ENCODE measurements at places on chromosomes 12 and 14.

- no peak for DNase-seq
Measured at GRCh38 chr14:53147893-53148292, 5.2 kb downstream of the DDHD1 start.

GRCh38 chr14:85512451-85512850, 17.5 kb upstream of the FLRT2 start:
- no peak for DNase-seq

DNA sequence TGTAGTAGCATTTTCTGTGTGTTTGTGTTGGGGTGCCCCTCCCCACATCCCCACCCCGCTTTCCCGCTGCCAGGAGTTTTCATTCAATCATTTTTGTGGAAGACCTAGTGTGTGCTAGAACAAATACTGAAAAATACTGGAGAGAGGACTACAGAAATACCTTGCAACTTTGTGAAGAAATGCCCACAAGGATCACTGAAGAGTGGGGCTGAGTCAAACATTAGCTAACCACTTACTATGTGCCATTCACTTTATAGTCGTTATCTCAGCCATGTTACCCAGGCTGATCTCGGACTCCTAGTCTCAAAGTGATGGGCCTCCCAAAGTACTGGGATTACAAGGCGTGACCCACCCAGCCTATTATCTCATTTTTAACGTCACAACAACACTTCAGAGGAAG, 559 bp upstream of the LMBR1L start:
- no peak for DNase-seq

DNA sequence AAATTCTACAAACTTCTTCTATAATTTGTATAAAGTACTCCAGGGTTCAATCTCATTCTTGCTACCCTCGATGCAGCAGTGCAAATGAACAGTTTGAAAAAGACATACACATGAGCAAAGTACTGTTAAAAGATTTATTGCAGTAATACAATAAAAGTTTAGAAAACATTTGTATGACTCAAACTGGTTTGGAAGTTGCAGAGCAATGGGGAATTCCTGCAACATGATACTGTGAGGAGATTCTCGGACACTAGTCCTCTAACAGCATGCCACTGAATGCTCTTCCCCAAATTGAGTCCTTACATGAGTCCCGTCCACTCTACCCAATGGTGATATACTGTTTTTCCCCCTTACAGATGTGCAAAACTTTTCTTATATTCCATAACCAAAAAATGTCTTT, 45.4 kb downstream of the ATG14 start:
- no peak for DNase-seq

DNA sequence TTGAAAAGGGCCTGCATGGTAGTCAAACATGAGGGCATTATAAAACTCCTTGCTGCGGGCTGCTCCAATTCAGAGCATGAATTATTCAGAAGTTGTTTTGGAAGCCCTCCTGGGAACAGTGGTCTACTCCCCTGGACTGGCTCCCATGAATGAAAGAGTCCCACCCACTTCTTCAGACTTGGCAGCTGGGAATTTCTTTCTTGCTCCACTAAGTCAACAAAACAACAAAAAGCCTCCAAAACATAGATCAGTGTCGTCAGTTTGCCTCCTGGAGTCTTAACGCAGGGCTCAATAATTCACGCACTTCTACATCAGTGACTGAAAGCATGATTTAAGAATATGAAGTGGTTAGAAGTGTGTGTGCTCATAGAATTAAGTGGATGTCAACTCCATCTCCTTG, 37.9 kb downstream of the AKAP6 start:
- no peak for DNase-seq

- no peak for DNase-seq
Measured at GRCh38 chr12:56298828-56299227, 1.3 kb downstream of the CS start.
